ENCODE measurements at places on chromosomes 1 and 21. TPM values are rescaled to one million over a fixed set of nuclear protein-coding genes. Genes with fewer than 3 reads are reported as not detected.

DNA sequence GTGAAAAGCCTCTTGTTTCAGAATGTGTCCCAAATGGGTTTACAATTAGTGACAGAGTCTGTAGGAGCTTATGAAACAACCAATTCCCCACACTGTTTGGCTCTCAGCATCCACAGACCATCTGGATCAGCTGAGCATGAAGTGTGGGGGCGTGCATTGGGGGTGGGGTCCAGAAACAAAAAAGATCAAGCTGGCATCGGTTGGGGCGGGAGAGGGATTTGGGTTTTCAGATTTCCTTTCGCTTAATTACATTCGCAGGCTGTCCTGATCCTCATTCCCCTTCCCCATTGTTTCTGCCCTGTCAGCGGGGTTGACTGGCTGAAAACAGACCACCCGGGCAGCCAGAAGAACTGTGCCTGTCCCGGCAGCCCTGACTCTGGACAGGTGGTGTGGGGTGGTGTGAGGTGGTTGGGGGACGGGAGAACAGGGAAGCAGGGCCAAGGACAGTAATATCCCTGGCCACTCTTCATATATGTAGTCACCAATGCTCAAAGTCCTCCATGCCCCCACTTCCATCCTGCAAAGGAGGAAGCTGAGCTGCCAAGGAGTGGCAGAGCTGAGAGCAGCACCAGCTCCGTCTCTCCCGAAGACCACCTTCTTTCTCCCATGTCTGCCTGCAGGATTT lies 92.0 kb downstream of the IER5 start:
- no peak for DNase-seq
- no peak overlapping the region for H3K4me3 ChIP-seq
- H3K36me3 ChIP-seq = no peaks in the 10 kb centered on the region
- no peaks in the 10 kb centered on the region for H3K27me3 ChIP-seq
- H3K4me1 ChIP-seq = peaks cover 19% of the 10 kb centered on the region

DNA sequence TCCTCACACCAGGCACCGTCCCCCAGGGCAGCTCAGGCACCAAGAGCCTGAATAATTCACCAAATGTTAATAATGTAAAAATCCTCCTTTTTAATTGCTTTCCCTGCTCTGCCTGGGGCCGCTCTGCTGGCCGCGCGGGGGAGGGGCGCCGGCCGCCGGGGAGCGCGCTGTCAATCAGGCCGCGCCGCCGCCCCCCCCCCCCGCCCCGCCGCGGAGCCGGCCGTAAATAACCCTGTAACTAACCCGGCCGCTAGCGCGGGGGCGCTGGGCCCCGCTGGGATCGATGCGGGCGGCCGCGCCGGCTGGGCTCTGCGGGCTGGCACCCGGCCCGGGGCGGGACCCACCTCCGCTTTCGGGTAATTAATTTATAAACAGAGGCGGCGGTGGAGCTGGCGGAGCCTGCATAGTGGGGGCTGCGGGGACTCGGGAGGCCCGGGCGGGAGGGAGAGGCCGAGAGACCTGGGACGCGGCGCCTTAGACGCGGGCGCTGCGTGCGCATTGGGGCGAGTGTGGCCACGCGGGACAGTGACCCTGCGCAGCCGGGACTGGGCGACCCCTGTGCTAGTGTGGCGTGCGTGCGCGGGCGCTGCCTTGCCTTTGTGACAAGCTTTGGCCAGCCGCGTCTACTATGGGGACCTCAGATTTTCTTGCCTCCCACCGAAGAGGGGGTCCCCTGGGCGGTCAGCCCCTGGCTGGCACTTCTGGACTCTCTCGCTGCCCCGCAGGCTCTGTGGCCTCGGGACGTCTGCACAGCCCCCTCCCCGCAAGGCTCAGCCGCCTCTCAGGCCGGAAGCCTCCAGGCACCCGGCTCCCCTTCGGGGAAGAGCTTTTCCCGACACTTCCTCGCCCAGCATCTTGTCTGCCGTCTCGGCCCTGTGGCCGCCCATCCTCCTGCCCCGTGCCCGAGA lies 16.6 kb downstream of the SAMD11 start:
- no peak overlapping the region for H3K27ac ChIP-seq
- DNase-seq = no peak
- H3K36me3 ChIP-seq = peaks cover 3% of the 10 kb centered on the region
- H3K4me3 ChIP-seq = peak overlapping the region; percentile 39
- H3K27me3 ChIP-seq = peaks cover 43% of the 10 kb centered on the region
- H3K4me1 ChIP-seq = peaks cover 31% of the 10 kb centered on the region

The PLCH2 gene
- 48.1 TPM for total RNA-seq

GRCh38 chr1:60573121-60573520 lies 499.6 kb upstream of the C1orf87 start:
- H3K4me3 ChIP-seq = no peak overlapping the region
- no peaks in the 10 kb centered on the region for H3K36me3 ChIP-seq
- no peaks in the 10 kb centered on the region for H3K27me3 ChIP-seq
- H3K4me1 ChIP-seq = no peaks in the 10 kb centered on the region
- no peak for DNase-seq

DNA sequence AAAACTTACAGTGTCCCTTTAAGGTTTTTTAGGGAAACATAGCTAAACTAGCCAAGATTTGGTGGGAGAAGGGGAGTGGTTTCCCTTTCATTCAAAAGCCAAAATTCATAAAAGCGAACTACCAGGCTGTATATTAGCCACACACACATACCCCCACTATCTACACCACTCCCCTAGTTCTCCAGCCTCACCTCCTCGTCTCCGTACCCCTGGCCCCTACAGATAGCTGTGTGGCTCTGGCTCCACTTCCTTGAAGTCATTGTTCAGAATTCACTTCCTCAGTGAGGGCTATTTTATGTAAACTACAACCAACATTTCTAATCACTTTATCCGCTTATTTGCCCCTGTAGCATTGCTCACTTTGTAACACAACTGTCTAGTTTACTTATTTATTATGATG lies 5.3 kb upstream of the DPH5 start:
- H3K36me3 ChIP-seq = no peaks in the 10 kb centered on the region
- H3K4me3 ChIP-seq = no peak overlapping the region
- H3K27me3 ChIP-seq = no peaks in the 10 kb centered on the region
- peaks cover 19% of the 10 kb centered on the region for H3K4me1 ChIP-seq

DNA sequence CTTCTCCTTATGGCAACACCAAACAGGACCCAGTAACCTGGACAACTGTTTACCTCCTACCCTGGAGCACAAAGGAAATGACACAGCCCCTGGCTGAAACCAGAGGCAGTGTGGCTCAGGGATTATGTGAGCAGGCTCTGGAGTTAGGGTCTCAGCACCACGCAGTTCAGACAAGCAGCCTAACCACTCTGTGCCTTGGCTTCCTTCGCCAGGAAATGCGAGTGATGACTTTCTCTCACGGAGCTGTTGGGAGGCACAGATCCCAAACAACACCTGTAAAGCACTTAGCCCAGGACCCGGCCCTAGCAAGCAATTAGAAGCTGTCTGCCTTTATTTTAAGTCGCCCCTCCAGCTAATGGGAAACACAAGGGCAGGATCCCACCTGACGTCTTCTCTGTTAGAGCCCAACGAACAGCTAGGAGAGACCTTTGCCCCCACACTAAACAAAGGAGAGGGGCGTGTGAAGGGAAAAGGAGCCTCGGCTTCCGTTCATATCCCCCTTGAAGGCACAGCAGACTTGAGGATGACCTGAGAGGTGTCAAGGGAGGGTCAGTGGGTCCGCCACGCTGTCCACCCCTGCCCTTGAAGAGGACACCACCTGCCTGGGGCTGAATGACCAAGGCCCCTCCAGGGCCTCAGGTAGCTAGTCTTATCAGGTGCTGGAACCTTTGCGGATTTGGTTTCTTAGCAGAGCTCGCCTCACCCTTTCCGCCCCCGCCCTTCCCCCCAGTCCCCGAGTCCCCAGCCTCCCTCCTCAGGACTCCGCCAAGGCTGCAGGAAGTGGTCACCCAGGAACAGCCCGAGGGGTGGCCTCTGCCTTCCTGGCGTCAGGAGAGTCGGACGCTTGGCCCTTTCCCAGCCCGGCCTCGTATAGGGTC lies 860 bp downstream of the TMEM63A start:
- H3K27me3 ChIP-seq = no peaks in the 10 kb centered on the region
- H3K4me1 ChIP-seq = peaks cover 64% of the 10 kb centered on the region
- peak overlapping the region; percentile 89 for H3K27ac ChIP-seq
- peaks cover 33% of the 10 kb centered on the region for H3K36me3 ChIP-seq
- peak overlapping the region; percentile 74 for H3K4me3 ChIP-seq

DNA sequence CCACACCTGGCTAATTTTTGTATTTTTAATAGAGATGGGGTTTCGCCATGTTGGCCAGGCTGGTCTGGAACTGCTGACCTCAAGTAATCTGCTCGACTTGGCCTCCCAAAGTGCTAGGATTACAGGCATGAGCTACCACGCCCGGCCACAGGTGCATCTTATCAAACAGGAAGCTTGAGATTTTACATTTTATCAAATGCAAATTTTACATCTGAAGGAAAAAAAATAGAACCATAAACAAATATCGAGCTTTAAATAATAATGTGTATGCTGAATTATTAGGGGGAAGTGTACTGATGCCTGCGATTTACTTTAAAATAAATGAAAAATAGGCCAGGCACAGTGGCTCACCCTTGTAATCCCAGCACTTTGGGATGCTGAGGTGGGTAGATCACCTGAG lies 16.6 kb upstream of the BRWD1 start:
- no peak for DNase-seq
- H3K36me3 ChIP-seq = no peaks in the 10 kb centered on the region
- no peak overlapping the region for H3K27ac ChIP-seq
- no peaks in the 10 kb centered on the region for H3K4me1 ChIP-seq

GRCh38 chr1:248926401-248927182 lies 20.6 kb downstream of the PGBD2 start:
- H3K27ac ChIP-seq = no peak overlapping the region
- peaks cover 4% of the 10 kb centered on the region for H3K36me3 ChIP-seq
- no peak overlapping the region for H3K4me3 ChIP-seq
- peaks cover 8% of the 10 kb centered on the region for H3K4me1 ChIP-seq
- no peak for DNase-seq

GRCh38 chr1:30378991-30379581 lies 344.3 kb downstream of the MATN1 start:
- peaks cover 11% of the 10 kb centered on the region for H3K27me3 ChIP-seq
- DNase-seq = no peak
- no peak overlapping the region for H3K4me3 ChIP-seq
- H3K27ac ChIP-seq = no peak overlapping the region

The SPATA46 gene
- not detected for total RNA-seq

DNA sequence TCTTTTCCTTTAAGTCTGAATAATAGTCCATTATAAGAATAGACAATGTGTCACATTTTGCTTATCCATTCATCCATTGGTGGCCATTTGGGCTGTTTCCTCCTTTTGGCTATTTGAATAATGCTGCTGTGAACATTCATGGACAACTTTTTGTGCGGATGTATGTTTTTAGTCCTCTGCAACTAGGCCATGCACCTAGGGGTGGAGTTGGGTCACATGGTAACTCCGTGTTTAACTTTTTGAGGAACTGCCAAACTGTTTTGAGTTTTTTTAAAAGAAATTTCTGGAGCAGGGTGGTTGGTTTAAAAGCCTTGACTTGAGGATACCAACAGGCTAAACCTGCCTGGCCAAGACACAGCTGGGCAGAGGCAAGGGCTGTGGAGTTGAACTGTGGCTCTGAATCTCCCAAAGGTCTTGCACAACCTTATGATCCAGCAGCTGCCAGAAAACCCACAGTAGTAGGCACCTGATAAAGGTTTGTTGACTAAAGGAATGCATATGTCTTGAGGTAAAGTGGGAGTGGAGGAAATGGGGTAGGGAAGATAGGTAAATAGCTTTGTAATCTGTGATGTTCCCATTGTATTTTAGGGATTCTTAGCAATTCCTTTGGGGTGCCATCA lies 5.6 kb upstream of the RPTN start:
- no peak overlapping the region for H3K27ac ChIP-seq
- H3K4me3 ChIP-seq = no peak overlapping the region
- H3K4me1 ChIP-seq = no peaks in the 10 kb centered on the region
- no peaks in the 10 kb centered on the region for H3K36me3 ChIP-seq
- H3K27me3 ChIP-seq = no peaks in the 10 kb centered on the region
- DNase-seq = no peak

DNA sequence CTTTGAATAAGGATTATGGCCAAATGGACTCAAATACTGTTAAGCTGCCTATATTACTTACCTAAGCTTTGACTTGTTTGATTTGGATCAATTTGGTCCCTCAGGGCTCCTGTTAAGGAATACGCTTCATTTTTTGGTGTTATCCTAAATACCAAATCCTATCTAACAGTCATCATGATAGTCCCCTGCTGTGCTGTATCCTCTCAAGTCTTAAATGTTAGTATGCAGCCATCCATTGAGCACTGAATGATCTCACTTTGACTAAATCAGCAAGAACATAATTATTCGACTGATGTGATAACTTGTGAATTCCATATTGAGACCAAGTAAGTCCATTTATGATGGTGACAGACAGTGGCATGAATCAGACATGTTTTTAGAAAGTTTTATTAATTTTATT lies 53.1 kb upstream of the ATF3 start:
- H3K4me3 ChIP-seq = no peak overlapping the region
- no peaks in the 10 kb centered on the region for H3K27me3 ChIP-seq
- H3K4me1 ChIP-seq = peaks cover 16% of the 10 kb centered on the region
- H3K36me3 ChIP-seq = no peaks in the 10 kb centered on the region

DNA sequence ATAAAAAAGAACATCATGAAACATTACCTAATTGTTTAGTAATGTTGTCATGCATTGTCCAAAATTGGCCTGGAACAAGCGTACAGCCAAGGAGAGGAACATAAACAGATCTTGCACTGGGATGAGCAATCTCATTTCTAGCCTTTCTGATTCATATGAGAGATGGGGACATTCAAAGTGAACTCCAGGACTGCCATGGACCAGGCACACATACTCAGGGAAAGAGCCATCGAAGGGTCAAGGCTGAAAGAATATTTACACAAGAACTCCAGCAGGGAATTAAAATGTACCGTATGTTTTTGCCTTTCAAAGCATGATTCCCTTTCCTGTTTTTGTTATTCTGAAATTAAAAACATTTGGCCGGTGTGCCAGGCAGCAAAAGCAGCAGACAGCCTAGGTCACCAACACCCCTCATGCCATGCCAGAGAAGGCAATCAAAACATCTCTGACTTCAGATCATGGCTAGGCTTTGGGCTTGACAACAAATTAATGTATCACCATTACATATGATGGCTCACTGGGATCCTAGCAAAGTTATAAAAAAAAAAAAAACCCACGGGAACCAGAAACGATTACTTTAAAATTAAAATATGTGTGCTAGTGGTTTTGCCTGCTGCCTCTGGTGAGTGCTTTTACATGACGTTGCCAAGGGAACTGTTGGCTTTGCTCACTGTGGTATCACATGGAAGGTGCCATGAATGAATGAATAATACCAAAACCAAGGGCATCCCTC lies 159.8 kb downstream of the TGFBR3 start:
- H3K27me3 ChIP-seq = no peaks in the 10 kb centered on the region
- H3K27ac ChIP-seq = no peak overlapping the region
- no peak for DNase-seq
- peaks cover 12% of the 10 kb centered on the region for H3K4me1 ChIP-seq
- peaks cover 18% of the 10 kb centered on the region for H3K36me3 ChIP-seq
- H3K4me3 ChIP-seq = no peak overlapping the region

DNA sequence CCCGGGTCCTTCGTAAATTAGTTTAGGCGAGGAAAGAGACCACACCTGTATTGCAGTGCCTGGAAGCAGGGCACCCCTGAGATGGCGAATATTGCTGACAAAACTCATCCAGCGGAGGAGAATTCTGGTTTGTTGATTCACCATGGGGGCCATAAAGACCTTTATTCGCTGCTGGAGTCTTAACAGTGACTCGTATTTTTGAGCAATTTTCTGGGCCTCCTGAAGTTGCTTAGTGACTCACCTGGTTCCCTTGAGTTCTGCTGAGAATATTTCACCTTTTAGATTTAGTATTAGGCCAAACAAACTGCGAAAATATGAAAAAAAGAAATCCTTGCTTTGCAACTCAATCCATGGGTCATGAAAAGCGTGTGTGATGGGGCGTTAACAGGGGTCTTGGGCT lies 20.6 kb upstream of the H6PD start:
- no peak for DNase-seq
- no peaks in the 10 kb centered on the region for H3K4me1 ChIP-seq
- H3K27me3 ChIP-seq = peaks cover 12% of the 10 kb centered on the region
- H3K4me3 ChIP-seq = no peak overlapping the region
- H3K27ac ChIP-seq = no peak overlapping the region

The PLD5 gene
- total RNA-seq = not detected
